ENCODE measurements at places on chromosomes 7 and 10.

GRCh38 chr7:134993877-134994456 lies 7.7 kb downstream of the AGBL3 start:
- DNase-seq: no peak

DNA sequence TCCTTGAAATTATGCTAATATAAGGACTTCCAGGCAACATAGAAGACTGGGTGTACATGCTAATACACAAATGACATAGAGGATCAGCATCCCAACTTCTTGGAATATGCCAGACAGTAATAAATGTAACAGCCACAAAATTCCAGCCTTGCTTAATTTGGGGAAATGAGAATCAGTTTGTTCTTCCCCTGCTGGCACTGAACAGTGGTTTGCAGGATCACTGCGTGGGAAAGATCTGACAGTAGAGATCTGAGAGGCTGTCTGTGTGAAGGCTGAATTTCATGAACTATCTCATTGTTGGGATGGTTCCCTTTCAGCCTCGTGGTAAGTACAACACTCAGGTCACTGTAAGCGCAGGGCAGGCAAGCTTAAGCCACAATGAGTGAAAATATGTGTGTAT lies 1078.0 kb downstream of the LRMDA start:
- no peak for DNase-seq

DNA sequence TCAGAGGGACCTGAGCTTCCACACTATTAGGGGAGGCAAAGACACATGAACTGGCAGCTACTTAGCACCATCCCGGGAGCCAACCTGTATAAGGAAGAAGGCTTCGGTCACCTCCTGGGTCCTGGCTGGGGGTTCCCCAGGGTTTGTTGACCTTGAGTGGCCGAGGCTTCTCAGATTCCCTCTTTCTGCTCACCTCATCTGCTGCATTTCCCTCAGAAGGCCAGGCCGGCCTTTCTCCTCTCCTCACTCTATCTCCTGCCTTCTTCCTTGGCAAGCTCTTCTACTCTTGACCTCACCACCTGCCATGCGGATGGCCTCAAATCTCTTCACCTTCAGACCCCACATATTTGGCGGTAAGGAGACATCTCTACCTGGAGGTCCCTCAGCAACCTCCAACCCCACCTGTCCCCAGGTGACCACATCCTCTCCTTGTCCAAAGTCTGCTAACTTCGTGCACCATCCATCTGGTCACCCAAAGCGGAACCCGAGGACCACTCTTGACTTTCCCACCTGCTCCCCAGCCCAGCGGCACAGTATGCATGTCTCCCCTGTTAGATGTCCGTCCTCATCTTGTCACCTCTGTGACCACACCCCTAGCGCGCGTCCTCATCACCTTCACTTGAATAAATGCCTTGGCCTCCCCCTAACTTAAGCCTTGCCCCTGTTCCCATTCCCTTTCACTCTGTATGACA lies 133.8 kb upstream of the UNC5B start:
- no peak for DNase-seq

DNA sequence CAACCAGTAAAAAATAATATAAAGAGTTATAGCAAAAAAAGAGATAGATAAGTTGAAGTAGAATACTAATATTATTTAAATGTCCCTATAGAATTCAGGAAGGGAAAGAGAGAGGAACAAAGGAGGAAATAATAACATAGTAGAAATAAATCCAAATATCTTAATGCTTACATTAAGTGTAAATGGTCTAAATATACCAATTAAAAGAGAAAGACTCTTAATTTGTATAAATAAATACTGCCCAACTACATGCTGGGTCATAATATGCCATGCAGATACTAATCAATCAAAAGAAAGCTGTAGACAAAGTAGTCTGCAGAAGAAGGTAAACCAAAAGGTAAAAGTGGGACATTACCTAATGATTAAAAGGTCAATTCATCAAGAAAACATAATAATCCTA lies 43.3 kb upstream of the VIPR2 start:
- no peak for DNase-seq

GRCh38 chr10:1090696-1091095 lies 34.5 kb downstream of the WDR37 start:
- no peak for DNase-seq

DNA sequence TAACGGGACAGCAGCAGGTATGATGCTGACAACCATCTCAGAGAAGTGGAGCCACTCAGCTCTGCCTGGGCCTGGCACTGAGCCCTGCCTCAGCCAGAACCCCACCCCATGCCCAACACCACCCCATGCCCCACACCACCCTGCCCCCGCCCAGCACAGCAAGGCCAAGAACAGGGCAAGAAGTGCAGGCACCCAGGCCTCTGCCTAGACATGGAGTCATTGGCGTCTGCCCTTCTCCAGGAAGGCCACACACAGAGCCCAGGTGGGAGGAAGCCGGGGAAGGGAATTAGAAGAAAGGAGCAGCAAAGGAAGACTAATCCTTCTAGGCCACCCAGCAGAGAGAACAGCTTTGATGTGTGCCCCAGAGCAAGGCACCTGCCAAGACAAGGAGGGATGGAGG lies 18.9 kb downstream of the CAMK2G start:
- no peak for DNase-seq

GRCh38 chr10:131099028-131099726 lies 212.3 kb downstream of the TCERG1L start:
- DNase-seq: no peak

DNA sequence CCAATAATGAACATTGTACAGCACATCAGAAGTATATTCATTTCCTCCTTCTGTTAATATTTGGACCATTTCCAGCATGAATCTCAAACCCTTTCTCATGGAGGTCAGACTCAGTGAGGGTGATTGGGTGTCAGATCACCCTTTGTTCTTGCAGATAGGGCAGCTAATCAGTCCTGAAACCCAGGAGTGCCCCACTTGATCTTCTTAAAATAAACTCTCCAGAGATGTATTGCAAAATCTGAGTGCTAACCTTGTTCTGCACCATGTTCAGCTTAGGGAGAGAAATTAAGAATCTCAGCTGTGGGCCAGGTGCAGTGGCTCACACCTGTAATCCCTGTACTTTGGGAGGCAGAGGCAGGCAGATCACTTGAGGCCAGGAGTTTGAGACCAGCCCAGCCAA lies 869.4 kb downstream of the TYW1 start:
- no peak for DNase-seq
